ENCODE measurements at places on chromosomes 2 and 18.

GRCh38 chr2:124091721-124092120 lies 66.6 kb downstream of the CNTNAP5 start:
- no peak for DNase-seq

DNA sequence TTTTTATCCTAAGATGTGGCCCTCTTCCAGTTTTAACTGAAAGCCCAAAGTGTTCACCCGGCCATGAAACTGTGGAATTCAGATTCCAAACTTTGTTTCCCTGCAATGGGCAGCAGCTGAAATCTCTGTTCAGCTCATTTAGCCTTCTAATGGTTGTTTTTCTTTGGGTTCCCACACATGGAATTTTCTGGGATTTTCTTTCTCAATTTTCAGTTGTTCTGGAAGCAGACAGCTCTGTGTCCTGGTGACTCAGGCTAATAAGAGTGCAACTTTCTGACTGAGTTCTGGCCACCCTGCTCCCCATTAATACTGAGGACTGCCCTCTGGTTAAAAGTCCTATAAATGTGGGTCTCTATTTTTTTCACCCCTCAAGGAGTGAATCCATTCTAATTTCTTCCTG lies 78.5 kb downstream of the PMS1 start:
- no peak for DNase-seq

DNA sequence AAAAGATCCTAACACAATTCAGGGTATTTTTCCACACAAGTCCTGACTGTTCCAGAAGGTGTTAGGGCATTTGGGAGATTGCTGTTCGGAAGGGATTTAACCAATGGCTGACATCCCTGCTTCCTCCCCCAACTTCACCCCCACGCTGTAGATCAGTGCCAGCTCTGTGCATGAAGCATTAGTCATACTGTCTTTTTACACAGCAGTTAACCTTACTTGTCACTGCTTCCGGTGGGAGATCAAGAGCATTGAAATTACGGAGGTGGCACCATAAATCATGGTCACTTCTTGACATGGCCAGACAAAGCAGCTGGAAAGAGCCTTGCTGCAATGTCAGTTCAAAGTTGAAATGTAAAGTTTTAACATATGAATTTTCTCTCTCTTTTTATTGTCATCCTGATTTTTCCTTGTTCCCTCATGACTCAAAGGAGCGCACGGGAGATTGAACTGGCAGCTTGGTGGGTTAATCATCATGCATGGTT lies 70.2 kb downstream of the HRH4 start:
- DNase-seq, result peak; percentile 11

DNA sequence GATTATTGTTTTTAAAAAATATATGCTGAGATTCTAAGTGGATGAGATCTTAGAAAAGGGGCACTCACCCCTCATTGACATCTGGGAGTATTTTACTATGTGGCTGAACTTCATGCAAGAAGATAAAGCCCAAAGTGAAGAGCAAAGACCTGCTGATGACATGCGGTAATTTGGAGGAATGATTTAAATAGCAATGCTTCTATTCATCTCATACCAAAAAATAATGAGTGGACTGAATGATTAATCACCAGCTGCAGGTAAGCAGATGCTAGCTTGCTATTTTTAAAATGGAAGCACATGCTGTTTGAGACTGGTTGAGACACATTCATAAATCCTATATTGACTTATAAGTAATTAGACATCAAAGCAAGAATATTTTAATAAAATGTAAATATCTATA lies 12.7 kb upstream of the CDK15 start:
- peak; percentile 59 for DNase-seq

GRCh38 chr2:135903650-135904049 lies 27.4 kb upstream of the MCM6 start:
- no peak for DNase-seq

DNA sequence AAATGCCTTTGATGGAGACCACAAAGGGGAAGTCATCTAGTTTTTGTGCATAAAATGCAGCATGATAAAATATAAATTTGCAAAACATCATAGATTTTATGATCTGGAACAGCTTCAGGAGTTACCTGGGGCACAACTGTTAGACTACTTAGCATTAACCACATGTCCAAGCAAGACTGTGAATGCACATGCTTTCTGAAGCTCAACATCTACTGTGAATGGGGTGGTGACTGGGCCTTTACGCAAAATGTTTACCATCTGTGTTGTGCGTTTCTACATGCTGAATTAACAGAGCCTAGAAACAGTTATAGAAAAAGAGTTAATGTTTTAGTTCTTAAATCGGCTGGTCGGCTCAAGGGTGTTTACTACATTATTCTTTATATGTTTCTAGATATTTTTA lies 45.5 kb downstream of the KCTD1 start:
- DNase-seq, result no peak

- DNase-seq, result no peak
These were observed 7.1 kb downstream of the FBXO15 start for GRCh38 chr18:74140582-74140981.

- no peak for DNase-seq
These were observed 13.7 kb downstream of the MTERF4 start for GRCh38 chr2:241088376-241088775.

DNA sequence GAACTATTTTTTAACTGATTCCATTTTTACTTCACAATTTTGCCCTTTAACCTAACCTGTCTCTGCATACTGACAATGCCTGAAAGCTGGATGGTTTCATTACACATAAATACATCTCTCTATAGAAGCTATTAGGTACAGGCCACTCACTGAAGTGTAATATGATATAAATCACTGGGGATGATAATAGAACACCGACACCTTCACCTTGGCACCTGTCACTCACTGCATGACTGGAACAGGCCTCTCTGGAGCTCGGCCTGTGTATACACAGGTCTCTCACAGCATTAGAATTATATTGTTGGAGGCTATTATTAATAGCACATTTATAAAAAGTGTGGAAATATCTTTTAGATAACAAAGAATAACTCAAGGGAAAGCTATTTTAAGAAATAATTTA lies 138.2 kb downstream of the TMEM131 start:
- no peak for DNase-seq

- peak; percentile 40 for DNase-seq
These were observed 145.9 kb downstream of the FMNL2 start for GRCh38 chr2:152480821-152481399.

DNA sequence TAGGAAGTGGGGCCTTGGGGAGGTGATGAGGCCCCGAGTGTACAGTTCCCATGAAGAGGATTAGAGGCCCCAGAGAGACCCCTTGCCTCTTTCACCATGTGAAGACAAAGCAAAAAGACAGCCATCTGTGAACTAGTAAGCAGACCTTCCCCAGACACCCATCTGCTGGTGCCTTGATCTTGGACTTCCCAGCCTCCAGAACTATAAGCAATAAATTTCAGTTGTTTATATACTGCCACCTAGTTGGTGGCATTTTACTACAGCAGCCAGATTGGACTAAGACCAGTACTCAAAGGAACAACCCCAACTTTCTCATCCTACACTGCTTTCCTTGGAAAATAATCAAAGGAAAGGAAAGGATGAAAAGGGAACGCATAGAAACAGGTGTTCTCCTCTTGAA lies 27.9 kb upstream of the CREG2 start:
- no peak for DNase-seq

- DNase-seq, result no peak
These were observed 392.4 kb downstream of the ALK start for GRCh38 chr2:29528891-29529520.

GRCh38 chr2:154466226-154466625 lies 232.3 kb upstream of the KCNJ3 start:
- DNase-seq, result no peak

DNA sequence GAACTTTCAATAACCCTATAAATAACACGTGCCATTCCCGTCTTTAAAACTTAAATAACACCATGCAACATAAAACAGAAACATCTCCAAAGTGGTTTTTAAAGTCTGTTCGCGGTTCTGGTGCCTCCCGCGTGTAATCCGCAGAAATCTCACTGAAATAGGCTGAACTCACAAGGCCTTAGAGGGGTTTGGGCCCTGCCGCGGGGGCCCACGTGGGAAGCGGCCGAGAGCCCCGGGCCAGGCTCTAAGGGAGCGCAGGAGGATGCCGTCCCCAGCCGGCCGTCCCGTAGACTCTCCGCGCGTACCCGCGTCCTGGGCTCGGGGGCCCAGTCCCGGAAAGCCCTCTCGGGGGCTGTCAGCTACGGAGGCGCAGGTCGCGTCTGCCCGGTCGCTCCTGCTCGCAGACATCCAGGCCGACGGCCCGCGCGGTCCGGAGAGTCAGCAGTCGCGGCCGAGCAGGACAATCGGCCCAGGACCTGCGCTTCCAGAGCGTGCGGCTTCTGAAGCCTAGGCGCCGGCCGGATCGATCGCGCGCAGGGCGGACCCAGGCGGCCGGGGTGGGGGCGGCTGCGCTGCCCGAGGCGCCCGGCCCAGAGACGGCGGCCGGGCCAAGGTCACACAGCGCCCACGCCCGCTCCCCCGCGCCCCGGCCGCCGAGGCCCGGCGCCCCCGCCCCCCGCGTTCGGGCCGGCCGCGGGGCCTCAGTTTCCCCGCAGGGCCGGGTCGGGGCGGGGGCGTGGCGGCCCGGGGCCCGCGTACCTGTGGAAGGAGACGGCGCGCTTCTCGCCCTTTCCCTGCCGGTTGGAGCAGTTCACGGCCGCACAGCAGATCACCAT lies 558 bp downstream of the THAP4 start:
- DNase-seq, result no peak

DNA sequence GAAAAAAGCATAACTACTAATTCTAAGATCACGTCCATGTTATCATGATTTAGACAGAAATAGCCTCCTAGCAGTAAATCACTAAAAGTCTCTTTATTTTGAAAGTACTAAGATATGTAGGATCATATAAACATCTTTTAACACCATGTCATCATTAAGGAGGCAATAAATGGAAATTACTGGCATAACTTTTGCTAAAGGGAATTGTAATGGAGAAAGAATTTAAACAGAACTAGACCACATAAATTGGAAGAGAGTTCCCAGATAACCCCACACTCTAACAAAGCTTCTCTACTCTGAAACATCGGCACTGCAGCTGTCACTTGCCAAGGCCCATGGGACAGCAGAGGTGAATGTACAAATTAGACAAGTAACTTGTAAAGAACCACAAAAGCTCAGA lies 29.5 kb downstream of the STK39 start:
- DNase-seq, result no peak

- DNase-seq, result no peak
These were observed 205.7 kb downstream of the BCL11A start for GRCh38 chr2:60347781-60348180.

GRCh38 chr2:212970132-212970531 lies 181.3 kb downstream of the IKZF2 start:
- peak; percentile 11 for DNase-seq

GRCh38 chr18:23087352-23087751 lies 47.9 kb upstream of the CABLES1 start:
- peak; percentile 81 for DNase-seq

DNA sequence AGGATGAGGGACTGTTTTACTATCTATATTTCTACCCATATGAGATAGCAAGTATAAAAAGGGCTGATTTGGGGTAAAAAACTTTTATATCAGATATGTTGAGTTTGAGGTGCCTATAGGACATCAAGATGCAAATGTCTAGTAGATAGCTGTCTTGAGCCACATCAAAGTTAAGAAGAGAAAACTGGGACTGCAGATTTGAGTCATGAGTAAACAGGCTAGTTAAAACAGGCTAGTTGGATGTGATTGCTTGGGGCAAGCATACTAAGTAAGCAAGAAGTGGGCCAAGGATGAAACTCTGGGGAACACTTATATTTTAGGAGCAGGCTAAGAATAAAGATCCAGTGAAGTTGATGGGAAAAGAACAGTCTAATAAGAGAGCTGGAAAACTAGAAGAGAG lies 2.8 kb upstream of the SCRN3 start:
- DNase-seq, result no peak

GRCh38 chr2:69693059-69693774 lies 48.7 kb upstream of the ANXA4 start:
- DNase-seq, result no peak

DNA sequence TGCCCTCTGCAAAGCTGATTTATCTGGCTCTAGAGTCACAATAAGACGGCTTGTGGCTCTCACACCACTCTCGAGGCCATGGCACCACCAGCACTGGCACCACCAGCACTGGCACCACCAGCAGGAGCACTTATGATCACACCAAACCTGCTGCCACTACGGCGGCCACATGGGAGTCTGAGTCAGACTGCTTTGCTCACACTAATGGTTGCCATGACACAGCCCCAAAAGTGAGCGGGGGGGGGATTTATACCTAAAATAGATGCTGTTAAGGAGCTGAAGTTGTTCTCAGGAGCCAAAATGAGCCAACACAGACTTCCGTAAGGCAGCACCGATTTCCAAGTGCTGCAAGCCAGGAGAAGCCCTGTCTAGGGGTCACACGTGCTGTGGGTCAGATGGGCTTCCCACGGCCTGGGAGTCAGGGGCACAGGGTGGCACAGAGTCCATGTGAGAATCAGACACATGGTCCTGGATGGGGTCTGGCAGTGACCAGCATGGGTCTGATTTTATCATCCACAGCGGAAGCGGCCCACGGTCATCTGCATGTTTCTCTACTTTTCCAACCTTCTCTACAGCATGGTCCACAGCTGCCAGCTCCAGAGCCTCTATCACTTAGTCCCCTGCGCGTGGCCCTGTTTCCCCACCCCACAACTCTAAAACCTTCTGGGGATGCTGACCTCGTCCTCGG lies 16.7 kb downstream of the DNMT3A start:
- no peak for DNase-seq

DNA sequence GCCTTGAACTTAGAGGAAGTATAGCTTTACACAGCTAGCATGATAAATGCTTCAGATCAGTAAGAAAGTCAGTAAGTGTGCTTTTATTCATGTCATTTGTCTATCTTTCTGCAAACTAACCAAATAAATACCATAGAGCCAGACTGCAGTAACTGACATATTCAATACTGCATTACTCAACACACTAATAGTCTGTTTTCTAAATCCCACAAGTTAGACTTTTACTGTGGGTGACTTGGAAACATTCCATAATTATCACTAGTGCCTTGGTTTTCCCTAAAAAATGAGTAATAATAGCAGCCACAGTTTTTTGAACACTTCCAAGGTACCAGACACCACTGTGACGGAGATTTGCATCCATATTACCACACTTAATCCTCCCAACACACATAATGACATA lies 33.0 kb downstream of the ACVR1 start:
- DNase-seq, result no peak
